IPS-NIHi11 (cell line): ENCODE measurements at places on chromosomes 16 and 17.

- no peak for DNase-seq
Observed at GRCh38 chr16:49521734-49522325, 148.2 kb downstream of the C16orf78 start.

DNA sequence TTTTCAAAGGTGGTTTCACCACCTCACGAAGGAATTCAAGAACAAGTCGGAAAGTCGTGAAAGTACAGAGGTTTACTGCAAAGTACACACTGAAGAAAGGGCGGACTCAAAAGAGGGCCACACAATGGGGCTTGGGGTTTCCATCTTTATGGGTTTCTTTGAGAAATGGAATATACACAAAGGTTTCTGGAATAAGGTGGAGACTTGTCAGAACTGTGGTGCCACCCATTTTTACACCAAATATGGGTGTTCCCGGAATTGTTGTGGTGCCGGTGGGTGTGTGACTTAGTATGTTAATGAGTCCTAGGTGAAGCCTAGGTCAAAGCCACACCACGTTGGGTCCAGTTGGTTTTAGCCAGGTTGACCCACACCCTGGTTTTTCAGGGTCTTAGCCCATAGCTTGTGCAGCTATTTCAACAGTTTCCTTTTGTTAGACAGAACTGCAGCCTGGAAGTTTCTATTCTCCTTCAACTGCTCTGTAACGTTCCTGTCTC lies 567 bp upstream of the GCSH start:
- no peak for DNase-seq

- peak; percentile 79 for DNase-seq
Observed at GRCh38 chr16:47143677-47144558, at the start of gene NETO2. Gene NETO2, minus strand, starts transcription at chr16:47143945. Its CDS starts 333 bp downstream, at chr16:47143612.

GRCh38 chr17:67245694-67246402 lies 852 bp upstream of the HELZ start:
- DNase-seq, result peak; percentile 82

- DNase-seq, result no peak
Observed at GRCh38 chr17:75048249-75048878, 1.3 kb downstream of the KCTD2 start.

DNA sequence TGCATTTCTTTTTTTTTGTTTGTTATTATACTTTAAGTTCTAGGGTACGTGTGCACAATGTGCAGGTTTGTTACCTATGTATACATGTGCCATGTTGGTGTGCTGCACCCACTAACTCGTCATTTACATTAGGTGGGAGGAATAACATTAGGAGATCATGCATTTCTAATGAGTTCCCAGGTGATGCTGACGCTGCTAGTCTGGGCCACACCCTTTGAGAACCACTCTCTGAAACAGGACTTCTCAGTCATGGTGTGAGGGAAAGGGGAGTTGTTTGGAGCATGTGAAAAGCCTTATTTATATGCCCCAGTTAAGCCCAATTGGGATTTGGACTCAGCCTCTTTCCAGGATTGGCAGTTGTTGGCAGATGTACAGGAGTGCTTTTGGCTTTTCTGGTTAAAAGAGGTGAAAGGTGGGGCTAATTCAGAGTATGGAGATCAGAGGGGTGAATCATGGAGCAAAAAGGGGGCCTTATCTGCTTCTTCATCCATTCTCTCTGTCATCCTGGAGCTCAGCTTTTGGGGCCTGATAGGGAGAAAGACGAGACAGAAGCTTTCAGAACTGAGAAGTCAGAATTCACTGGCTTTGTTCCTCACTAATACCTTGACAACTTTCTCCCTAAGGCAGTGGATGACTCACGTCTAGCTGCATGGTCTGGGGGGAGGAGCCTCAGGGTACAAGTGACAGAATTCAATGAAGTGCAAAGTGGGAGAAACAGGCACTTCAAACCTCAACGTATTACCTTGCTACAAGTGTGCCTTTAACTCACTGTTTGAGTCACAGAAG lies 180.0 kb upstream of the CACNG3 start:
- DNase-seq, result peak; percentile 14

GRCh38 chr16:55102531-55102930 lies 171.9 kb downstream of the IRX5 start:
- DNase-seq, result no peak

- no peak for DNase-seq
Observed at GRCh38 chr16:20871258-20871657, 28.9 kb downstream of the DCUN1D3 start.

- no peak for DNase-seq
Observed at GRCh38 chr17:4887581-4887980, 11.8 kb upstream of the C17orf107 start.

DNA sequence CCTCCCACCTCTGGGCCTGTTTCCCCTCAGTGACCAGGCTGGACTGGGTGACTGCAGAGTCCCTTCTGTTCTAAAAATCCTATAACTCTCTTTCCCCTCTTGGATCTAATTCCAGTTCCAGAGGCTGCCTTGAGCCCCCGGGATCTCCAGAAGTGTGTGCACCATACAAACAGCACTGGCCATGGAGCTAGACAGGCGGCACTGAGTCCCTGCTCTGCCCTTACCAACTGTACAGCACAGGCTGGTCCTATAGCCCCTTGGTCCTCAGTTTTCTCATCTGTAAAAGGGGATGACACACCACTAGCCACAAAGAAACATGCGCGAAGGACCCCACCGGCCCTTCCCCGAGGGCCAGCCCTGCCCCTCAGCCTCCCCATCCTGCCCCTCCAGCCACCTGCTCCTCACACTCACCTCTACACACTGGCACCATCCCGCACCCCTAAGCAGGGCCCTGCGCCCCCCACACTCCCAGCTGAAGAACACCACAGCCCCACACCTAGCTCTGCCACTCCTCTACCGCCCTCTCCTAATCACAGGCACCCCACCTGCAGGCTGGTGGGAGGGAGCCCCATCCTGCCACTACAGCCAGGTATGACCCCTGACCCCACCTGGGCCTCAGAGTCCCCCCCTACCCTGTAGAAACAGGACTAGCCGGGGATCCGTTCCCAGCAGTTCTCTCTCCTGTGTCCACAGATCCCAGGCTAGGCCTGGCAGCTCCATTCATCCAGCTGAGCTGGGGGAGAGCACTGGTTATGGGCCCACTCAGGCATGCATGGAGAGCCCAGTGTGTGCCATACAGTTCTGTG lies 913 bp upstream of the KRT16 start:
- DNase-seq, result no peak

GRCh38 chr17:45145035-45145389 lies 3.3 kb upstream of the HEXIM1 start:
- no peak for DNase-seq

DNA sequence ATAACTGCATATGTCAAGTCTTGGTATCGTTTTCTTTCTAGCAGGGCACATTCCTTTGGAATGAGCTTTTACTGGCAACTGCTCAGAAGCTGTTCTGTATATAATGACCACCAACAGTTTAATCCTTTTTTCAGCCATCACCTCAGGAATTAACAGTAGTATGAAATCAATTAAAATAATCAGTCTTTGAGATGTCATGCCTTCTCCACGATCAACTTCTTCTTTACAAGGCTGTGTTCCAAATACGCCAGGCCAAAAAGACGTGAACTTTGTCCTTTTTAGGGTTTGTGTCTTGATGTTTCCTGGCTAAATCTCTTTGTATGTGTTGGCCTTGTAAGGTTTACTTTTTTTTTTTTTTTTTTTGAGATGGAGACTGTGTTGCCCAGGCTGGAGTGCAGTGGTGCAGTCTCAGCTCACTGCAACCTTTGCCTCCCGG lies 54.9 kb downstream of the ABCC1 start:
- no peak for DNase-seq

- DNase-seq, result peak; percentile 87
Observed at GRCh38 chr17:73255671-73256181, 6.0 kb downstream of the CPSF4L start.

- peak; percentile 91 for DNase-seq
Observed at GRCh38 chr17:49494986-49495841, at the start of gene NGFR. Gene NGFR, plus strand, starts transcription at chr17:49495293. Its CDS starts 125 bp downstream, at chr17:49495418.

GRCh38 chr16:4330277-4330874 lies 14.5 kb downstream of the GLIS2 start:
- peak; percentile 94 for DNase-seq

GRCh38 chr17:43723697-43724359 lies 34.8 kb downstream of the SOST start:
- no peak for DNase-seq

DNA sequence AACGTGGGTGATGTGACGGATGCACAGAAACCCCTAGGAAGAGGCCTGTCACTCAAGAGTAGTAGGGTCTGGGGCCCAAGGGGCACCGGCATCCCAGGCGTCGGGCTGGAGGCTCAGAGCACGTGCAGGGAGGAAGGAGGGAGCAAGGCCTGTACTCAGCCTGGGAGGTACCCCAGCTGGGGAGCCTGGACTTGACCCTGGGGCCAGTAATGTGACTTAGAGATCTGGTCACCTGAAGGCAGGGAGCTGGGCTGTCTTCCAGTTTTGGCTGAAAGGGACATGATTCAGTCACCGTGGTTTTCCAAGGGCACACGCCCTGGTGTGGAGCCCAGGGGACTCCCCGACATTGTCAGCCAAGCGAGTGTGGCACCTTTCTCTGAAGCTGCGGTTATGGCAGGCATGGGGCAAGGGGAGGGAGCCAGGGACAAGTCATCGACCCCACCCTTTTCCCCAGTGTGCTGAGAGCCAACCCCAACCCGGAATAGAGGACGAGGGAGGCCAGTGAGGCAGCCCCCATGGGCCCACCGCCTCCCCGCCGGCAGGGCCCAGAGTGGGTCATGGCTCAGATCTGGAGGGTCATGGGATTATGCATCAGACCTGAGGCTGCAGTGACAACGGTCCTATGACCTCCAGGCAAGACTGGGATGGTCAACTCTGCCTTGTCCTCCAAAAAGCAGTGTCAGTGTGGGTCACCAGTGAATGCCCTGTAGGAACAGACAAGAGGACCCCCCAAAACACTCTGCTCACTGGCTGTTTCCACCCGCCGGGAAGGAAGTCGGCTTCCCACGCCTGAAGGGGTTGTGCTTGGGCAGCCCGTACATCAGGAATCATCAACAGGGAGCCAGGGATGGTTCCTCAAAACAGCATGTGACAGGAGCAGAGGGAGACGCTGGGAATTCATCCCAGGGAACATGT lies 41.9 kb downstream of the MEAK7 start:
- no peak for DNase-seq

DNA sequence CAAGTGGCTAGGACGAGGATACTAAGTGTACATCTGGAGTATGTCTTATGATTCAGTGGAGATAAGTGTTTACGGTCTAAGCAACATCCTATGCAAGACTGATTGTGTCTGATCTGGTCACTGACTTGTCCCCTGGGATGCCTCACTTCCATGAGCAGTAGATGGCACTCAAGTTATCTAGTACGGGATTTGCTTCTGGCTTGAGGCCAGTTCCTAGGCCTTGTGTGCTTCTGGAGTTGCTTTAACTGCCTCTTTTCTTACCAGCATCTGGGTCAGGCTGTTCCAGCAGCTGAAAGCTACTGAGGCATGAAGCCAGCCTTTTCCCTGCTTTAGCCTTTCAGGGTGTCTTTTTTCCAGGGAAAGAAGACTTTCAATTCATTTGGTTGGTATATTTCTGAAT lies 23.0 kb downstream of the SUPT6H start:
- DNase-seq, result no peak

DNA sequence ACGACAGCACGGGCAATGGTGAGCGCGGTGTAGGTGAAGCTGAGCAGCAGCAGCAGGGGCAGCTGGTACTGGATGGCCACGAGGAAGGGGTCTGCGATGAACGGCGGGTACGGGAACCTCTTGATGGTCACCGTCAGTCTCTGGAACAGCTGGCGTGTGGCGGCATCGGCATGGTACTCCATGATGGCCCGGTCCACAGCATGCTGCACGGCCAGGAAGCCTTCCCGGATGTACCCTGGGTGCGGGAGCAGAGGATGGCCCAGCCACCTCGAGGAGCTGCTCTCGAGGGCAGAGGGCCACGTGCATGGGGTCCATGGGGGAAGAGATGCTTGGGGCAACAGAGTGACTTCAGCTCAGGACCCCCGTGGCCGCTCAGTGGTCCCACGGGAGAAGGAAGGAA lies 20.9 kb downstream of the ABCA3 start:
- DNase-seq, result no peak

DNA sequence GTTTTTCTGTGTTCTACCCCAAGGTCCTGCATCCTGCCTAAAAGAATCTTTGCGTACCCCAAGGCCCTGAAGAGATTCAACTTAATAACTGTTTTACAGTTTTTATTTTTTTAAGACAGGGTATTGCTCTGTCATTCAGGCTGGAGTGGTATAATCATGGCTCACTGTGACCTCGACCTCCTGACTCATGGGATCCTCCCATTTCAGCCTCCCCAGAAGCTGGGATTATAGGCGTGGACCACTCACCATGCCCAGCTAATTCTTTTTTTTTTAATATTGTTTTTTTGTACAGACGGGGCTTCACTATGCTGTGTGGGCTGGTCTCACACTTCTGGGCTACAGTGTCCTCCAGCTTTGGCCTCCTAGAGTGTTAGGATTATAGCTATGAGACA lies 9.3 kb upstream of the FAAP100 start:
- DNase-seq, result no peak

DNA sequence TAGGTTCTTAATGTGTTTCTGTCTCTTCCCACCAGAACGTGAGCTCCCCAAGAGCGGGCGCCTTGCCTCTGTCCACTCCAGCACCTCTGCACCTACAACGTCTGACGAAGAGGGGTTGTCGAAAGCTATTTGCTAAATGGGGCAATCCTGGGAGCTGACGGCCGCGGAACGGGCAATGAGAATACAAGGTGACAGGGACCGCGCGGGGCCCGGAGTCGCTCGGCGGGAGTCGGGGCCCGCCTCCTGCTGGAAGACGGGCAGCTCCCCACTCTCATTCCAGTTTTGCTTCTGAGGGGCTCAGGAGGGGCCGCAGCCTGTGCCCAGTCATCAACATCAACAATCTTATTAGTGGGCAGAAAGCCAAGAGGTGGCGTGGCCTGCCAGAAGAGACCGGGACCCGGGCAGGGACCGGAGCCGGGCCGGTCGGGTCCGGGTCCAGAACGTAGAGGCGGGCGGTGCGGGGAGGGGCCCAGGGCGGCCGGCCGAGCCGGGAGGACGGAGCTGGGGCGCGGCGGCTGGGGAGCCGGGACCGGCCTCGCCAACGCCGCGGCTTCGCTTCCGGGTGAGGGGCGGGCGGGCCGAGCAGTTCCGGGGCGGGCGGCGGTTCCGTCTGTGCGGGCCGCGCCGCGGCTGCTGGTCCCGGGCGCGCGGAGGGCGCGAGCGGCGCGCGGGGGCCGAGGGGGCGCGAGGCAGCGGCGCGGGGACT lies at the start of gene MOSMO:
TSS of gene MOSMO (plus strand) at position 603 of the 706 bp plus-strand sequence. CDS start 191 bp downstream, outside the sequence.
- DNase-seq, result peak; percentile 91

- DNase-seq, result no peak
Observed at GRCh38 chr16:4640572-4641305, 16.1 kb downstream of the MGRN1 start.

- DNase-seq, result no peak
Observed at GRCh38 chr17:62822080-62822904, 14.2 kb upstream of the MARCHF10 start.
